DMS79 (cell line): ENCODE measurements at places on chromosomes 2 and 18.

DNA sequence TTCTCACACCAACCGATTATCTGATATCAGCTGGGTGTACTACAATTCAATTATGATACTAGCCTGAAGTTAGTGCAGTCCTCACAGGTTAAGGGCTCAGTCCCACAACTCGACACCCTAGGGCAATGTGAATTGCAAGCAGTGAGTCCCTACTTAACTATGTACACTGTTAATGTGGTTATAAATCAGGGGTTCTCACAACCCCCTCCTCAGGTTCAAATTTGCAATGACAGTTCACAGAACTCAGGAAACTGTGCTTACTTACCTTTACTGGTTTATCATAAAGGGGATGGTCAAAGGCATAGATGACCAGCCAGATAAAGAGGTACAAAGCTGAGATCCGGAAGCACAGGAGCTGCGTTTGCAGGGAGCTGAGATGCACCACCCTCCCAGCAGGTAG is 1379.1 kb upstream of the CDH2 start:
- no peak for DNase-seq

- no peak for DNase-seq
Measured at GRCh38 chr2:53636596-53636995, 131.0 kb upstream of the CHAC2 start.

DNA sequence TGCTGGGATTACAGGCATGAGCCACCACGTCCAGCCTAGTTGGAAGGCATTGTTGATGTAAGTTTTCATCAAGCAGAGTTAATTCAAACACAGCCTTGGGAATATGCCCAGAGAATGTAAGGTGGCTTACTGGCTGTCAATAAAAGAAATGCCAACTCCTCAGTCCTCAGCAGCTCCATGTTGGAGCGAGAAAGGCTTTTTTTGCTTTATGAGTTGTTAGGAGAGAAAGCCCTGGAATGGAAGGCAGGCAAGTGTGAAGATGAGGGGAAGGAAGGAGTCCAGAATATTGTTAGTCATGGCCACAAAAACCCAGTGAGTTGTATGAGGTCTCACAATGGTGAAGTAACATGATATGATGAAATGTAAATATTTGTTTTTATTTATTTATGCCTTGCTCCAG is 57.1 kb downstream of the MAP4K4 start:
- no peak for DNase-seq

DNA sequence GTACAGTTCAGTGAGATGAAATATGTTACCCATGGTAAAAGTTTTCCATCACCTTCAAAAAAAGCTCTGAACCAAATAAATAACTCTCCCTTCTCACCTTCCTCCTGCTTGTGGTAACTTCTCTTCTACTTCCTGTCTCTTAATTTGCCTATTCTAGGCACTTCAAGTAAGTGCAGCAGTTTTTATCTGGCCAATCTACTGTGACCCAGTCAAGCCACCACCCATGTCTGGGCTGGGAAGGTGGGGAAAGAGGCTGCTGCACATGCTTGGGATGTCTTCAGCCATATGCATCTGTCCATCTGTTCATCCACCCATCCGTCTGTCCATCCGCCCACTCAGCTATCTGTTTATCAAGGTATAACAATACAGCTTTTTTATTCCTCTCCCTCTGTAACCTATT is 31.6 kb downstream of the ZNF532 start:
- no peak for DNase-seq

GRCh38 chr2:239727776-239728600 is 297.2 kb downstream of the NDUFA10 start:
- DNase-seq = no peak
